ENCODE measurements at places on chromosomes 16 and 17. TPM values are rescaled to one million over a fixed set of nuclear protein-coding genes. Genes with fewer than 3 reads are reported as not detected.

Gene GUCY2D
- total RNA-seq: 0.05 TPM

Gene OR3A2
- not detected for total RNA-seq

Gene NLRC3
- 0.81 TPM for total RNA-seq

Gene SULT1A4
- total RNA-seq: 8.3 TPM

Gene ABCA9
- 8.9 TPM for total RNA-seq

Gene ZPBP2
- not detected for total RNA-seq

Gene CX3CL1
- 13.8 TPM for total RNA-seq

Gene C1QTNF8
- total RNA-seq: not detected

Gene AXIN2
- 3.6 TPM for total RNA-seq

Gene NHLRC4
- total RNA-seq: 0.28 TPM

Gene CHRNE
- 3.1 TPM for total RNA-seq

Gene C17orf50
- not detected for total RNA-seq

Gene CNTNAP1
- 0.93 TPM for total RNA-seq

Gene SLC12A3
- total RNA-seq: not detected

Gene RDM1
- total RNA-seq: not detected

Gene CDH3
- total RNA-seq: 0.33 TPM

Gene EVPL
- 0.53 TPM for total RNA-seq

Gene PPP1R27
- total RNA-seq: not detected

Gene COTL1
- total RNA-seq: 15.9 TPM

Gene TSNAXIP1
- 2.1 TPM for total RNA-seq

Gene DHX58
- 30.3 TPM for total RNA-seq

Gene SALL1
- total RNA-seq: 27.9 TPM

Gene OTOA
- total RNA-seq: 0.10 TPM

Gene LRRC36
- total RNA-seq: 0.25 TPM

Gene NACA2
- total RNA-seq: not detected

Gene E2F4
- 19.0 TPM for total RNA-seq

Gene MFAP4
- 2.8 TPM for total RNA-seq

Gene CCT6B
- 2.1 TPM for total RNA-seq

Gene SRCIN1
- 19.3 TPM for total RNA-seq

Gene TMIGD1
- total RNA-seq: not detected

Gene SLC16A6
- total RNA-seq: 0.40 TPM

Gene DPEP1
- total RNA-seq: 0.13 TPM

Gene SBK1
- 0.33 TPM for total RNA-seq

Gene MFSD11
- total RNA-seq: 13.4 TPM

Gene MTHFSD
- 9.9 TPM for total RNA-seq

Gene APOH
- 3,947 TPM for total RNA-seq

Gene UNKL
- total RNA-seq: 14.1 TPM

Gene TBC1D3G
- total RNA-seq: not detected

Gene ZDHHC7
- 14.5 TPM for total RNA-seq

Gene GRB2
- 45.8 TPM for total RNA-seq

Gene TMEM235
- total RNA-seq: not detected

Gene HMOX2
- total RNA-seq: 44.9 TPM

Data from left lobe of liver (tissue), 2 donors.